ENCODE measurements at places on chromosomes 3 and 15.

- no peak for DNase-seq
These were observed 8.9 kb upstream of the CLDN1 start for GRCh38 chr3:190330936-190331734.

- DNase-seq, result no peak
These were observed 727.5 kb downstream of the TBL1XR1 start for GRCh38 chr3:176469694-176470205.

- no peak for DNase-seq
These were observed 21.9 kb downstream of the PLCL2 start for GRCh38 chr3:16906682-16907081.

GRCh38 chr15:56537881-56538280, 72.9 kb upstream of the MNS1 start:
- no peak for DNase-seq

DNA sequence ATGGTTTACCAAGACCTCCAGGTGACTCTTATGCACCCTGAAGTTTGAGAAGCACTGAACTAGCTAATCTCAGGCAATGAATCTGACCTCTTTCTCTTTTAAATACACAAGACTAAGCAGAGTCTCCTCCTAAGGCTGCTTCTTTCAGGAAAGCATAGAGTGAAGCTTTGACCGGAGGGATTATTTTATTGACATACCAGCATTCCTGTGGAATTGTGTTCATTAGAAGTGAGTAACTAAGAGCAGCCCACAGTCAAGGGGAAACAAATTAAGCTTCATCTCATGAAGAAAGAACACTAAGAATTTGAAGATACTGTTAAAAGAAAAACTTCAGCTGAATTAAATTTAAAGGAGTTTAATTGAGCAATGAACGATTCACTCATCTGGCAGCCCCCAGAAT, 963.5 kb downstream of the NTRK3 start:
- no peak for DNase-seq

DNA sequence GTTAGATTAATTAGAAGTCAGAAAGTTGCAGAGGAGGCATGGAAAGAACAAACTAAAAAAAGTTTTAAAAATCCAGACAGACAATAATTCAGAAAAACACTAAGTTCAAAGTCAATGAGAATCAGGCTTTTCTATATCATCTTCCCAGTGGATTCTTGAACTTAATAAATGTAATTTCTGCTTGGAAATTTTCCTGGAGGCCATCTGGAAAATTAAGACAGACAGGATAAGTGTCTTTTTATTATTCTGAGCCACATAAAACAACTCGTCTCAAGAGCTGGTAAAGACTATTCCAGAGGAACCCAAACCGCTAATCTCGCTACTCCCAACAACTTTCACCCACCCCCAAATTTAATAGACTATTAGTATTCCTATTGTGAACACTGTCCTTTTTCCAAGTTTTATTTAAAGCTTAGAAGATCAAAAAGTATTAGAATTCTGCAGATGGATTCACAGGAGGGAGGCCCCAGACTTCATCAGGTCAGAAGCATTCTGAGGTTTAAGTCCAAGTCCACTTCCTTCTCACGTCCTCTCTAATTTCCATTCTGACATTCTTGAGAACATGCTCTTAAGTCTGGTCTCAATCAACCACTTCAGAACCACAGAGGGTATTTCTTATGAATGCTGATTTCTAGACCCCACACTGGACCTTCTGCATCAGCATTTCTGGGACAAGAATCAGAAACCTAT, 61.3 kb downstream of the ERC2 start:
- DNase-seq, result no peak

DNA sequence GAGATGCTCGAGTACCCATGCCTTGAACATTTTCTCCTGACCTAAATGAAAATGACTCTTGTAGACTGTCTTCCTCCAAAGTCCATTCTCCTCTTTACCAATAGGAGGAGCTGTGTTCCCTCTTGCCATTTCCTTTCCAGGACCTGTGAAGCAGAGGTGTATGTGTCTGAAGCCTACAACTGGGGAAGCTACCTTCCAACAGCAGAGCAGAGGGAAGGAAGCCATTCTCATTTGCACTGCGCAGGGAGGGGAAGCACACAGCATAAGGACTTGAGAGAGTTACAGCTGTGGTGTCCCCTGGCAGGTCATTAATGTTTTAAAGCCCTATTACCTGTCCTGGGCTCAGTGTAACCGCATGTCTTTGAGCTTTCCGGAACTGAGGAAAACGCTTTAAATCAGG, 38.7 kb downstream of the HSPBAP1 start:
- DNase-seq, result no peak

DNA sequence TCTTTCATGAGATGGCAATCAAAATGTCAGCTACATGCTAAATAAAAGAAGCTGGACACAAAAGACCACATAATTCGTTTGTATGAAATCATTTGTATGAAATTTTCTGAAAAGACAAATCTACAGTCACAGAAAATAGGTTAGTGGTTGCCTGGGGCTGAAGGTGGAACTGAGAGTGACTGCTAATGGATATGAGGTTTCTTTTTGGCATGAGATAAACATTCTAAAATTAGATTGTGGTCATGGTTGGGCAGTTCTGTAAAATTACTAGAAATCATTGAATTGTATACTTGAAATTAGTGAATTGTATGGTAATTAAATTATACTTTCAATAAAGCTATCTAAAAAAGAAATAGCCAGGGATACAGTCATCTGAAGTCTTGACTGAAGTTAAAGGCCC, 2.7 kb upstream of the DMXL2 start:
- DNase-seq, result no peak

DNA sequence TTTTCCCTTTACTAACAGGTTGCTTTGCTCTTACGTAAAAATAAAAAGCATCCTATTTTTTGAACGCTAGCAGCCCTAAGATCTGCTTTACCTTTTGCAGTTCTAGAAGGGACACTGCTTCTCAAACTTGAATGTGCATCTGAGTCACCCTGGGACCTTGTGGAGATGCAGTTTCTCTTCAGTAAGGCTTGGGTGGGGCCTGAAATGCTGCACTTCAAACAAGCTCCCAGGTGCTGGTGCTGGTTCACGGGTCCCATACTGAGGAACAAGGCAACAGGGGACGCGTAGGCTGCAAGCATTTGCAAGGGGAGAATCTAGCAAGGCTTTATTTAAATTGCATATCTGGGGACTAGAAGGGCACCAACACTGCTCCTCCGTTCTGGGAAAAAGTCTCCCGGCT, 30.0 kb downstream of the MB21D2 start:
- DNase-seq, result no peak

GRCh38 chr15:59792359-59792758, 103.2 kb upstream of the BNIP2 start:
- no peak for DNase-seq

DNA sequence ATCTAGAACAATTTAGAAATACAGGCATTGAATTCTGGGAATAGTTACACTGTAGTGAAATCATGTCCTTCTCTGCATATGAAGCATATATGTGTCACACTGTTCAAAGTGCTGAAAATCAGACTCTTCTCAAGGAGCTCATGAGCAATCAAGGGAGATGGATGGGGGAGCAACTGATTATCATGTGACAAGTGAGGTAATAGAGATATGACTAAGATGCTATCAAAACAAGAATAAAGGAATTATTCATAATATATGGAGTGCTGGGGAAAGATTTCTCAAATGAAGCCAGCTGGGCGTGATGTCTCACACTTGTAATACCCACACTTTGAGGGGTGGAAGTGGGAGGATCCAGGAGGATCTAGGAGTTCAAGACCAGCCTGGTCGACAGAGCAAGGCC, 74.9 kb upstream of the CHRNB4 start:
- DNase-seq, result no peak

DNA sequence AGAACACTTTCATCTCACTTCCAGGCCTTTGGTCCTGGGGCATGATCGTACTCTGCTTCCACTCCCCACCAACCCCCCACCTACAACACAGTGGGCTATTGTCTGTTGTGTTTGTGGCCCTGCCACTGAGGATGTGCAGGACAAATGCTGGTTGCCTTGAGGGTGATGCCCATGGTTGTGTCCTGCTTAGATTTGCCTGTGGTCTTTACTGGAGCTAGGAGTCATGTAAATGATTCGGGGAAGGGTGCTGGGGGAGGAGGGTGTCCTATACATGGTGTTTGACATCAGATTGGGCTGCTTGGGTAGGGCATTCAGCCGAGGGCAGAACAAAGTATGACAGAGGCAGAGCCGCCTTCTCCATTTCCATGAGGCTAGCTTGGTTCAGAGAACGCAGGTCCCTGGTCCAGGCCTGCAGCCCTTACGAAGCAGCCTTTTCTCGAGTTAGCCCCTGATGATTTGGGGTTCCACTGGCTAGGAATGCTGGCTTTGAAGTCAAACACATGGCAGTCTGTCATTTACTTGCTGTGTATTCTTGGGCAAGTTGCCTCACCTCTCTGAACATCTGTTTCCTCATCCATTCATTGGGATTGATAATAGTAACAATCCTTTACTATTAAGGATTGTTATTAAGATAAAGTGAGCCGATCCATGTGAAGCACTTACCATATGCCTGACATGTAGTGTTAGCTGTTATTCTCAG, 6.9 kb downstream of the CORO2B start:
- no peak for DNase-seq

GRCh38 chr15:47796339-47796738, 79.0 kb downstream of the SEMA6D start:
- no peak for DNase-seq

DNA sequence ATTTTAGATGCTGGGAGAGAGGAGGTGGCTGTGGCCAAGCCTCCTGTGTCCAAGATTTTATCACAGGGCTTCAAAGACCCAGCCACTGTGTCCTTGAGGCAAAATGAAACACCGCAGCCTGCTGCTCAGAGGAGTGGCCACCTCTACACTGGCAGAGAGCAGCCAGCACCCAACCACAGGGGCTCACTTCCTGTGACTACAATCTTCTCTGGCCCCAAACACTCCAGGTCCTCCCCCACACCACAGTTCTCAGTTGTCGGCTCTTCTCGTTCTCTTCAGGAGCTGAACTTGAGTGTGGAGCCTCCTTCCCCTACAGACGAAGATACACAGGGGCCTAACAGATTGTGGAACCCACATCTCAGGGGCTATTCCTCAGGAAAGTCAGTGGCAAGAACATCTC, 45.6 kb downstream of the CDAN1 start:
- DNase-seq, result no peak

DNA sequence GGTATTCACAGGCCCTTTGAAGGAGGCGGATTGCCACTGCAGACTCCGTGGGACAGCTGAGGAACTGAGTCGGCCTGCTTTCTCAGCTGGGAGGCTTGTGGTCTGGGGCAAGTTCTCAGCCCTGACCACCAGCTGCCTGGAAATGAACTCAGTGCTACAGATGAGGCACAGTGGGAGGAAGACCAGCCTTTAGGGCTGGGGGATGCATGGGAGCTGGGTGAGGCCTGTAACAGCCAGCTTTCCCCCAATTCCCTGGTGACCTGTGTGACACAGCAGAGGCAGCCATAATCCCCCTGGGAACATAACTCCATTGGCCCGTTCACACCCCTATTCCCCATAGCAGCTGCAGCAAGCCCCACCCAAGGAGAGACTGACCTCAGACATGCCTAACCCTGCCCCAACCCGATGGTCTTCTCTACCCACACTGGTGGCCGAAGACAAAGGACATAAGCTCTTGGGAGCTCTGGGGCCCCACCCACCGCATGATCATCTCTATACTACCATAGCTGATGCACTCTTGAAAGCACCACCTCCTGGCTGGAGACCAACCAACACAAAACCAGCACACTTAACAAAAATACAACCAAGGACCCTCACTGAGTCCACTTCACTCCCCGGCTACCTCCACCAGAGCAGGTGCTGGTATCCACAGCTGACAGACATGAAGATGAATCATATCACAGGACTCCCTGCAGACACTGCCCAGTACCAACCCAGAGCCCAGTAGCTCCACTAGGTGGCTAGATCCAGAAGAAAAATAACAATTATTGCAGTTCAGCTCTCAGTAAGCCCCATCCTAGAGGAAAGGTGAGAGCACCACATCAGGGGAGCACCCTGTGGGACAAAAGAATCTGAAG, 24.9 kb downstream of the ZMAT3 start:
- DNase-seq, result no peak

DNA sequence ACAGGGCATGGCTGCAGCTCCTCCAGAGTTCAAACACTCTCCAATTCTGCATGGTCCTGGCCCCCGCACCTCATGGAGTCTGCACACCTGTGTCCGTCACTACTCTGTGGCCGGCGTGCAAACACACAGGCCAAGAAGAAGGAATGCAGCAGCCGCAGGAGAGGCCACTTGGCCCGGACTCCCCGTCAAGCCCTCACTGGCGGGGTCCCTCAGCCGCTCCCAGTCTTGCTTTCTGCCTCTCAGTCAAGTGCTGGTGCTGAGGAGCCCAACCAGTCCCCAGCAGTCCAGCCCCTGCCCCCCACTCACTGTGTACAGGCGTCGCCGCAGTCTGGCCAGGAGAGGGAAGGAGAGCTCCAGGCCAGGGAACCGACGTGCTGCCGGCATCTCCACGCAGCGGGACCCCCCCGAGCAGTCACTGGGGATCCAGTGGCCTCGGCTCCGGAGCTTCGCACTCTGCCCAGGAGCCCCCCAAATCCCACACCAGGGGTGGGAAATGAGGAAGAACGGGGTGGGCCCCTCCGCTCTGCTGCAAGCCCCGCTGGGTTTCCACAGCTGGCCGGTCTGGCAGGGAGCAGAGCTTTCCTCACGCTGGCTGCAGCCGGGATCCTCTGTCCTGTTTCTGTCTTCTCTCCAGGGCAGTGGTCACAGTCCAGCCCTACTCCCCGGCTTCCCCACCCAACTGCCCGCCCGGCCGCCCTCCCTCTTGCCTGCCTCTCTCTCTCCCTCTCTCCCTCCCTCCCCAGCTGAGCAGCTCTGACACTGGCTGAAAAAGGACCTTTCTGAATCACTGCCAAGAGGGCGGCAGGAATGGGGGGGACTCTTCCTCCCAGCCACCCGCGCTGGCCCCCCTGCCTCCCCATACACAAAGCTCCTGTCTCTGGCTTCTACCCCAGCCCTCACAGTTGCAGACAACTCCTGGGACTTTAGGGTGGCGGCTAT, 16.0 kb downstream of the TNK2 start:
- peak; percentile 85 for DNase-seq

- DNase-seq, result no peak
These were observed 11.5 kb downstream of the ETFA start for GRCh38 chr15:76299786-76300185.

DNA sequence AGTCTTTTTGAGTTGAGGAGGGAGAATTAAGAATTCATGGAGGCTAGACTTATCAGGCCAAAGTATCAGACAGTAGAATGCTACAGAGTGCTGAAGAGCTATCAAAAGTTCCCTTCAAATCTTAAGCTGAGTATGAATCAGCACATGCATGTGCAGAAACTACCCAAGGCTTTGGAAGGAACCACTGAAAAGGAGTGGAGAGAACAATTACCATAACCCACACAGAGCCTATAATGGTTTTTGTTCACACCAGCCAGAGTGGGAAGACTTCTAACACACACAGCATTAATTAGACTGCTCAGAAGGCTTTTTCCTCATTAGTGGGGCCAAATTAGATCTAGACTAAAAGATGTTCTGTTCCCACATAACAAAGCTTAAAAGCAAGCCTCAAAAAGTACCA, 83.7 kb upstream of the SLC6A11 start:
- DNase-seq, result no peak

GRCh38 chr3:136862617-136863322, 762 bp downstream of the NCK1 start:
- peak; percentile 66 for DNase-seq

All from COR-L47 (cell line).